ENCODE measurements at places on chromosomes 11 and 22.
A peak's percentile ranks its signal among the peaks of the same experiment; 100 is the strongest.

DNA sequence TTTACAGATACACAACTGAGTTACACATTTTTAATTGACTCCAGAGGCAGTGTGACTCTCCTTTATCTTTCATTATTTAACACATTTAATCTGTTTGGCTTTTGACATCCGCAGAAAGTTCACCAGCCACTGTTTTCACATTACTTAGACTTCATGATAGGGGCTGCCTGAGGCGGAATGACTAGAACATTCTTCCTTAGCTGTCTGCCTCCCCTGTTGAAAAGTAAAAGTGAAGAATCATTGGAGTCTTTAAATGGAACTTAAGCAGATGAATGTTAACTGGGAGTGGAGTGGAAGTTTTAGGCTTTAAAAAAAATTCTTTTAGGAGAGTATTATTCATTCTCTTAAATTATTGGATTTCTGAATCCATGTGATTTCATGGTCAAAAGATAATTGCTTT lies 229.2 kb upstream of the MTNR1B start:
- no peak for DNase-seq
- no peak overlapping the region for H3K4me3 ChIP-seq

DNA sequence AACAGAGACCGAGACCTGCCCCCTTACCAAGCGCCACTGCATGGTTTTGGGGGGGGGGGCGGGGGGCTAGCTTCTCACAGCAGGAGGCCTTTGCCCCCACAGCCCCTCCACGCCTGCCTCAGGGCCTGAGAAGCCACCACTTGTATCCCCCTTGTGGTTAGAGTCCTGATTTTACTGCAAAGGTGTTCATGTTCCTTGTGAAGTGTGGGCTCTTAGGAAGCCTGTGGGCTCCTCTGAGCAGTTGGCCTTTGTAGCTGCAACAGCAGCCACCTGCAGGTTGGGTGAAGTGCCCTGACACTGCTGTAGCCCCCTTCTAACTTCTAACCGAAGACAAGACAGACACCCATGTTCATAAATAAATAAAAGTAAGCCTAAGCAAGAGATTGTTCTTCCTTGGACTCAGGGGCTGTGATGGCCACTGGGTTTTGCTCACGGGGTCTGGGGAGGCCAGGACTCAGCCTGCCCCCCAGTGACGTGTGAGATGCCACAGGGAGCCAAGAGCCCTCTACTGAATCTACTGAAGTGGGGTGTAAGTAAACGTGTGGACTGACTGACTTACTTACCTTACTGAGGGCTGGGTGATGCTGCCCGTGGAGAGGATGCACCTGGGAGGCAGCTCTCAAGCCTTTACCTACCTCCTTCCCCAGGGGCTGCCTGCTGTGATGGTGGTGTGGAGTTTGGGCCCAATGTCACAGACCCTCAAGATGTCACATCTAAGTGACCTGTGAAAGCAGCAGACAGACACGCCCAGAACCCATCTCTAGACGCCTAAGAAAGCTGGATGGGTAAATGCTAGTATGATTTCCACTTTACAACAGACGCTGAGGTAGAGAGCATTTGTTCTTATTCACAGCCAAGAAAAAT lies 25.8 kb downstream of the USP35 start:
- DNase-seq: no peak
- no peaks in the 10 kb centered on the region for H3K4me1 ChIP-seq
- no peak overlapping the region for H3K27ac ChIP-seq
- no peaks in the 10 kb centered on the region for H3K27me3 ChIP-seq
- H3K36me3 ChIP-seq: no peaks in the 10 kb centered on the region
- no peak overlapping the region for H3K4me3 ChIP-seq

DNA sequence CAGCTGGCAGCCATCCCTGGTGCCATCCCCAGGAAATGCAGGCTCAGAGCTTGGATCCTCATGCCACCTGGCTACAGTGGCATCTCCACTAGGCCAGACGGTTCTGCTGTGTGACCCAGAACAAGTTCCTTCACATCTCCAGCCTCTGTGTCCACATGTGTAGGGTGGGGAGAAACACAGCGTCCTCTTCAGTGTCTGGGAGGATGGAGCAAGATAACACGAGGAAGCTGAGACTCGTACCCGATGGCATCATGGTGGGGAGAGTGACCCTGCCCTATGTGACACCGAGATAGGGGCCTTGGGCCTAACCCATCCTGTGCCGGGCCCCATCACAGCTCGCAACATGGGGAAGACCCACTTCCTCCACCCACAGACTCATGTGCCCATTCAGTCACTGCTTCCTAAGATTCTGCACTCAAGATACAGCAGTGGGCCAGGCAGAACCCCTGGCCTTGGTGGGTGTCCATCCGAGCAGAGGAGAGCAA lies 78.5 kb downstream of the MORC2 start:
- H3K4me3 ChIP-seq: no peak overlapping the region
- no peaks in the 10 kb centered on the region for H3K27me3 ChIP-seq
- DNase-seq: no peak
- no peak overlapping the region for H3K27ac ChIP-seq

- DNase-seq: no peak
- no peak overlapping the region for H3K27ac ChIP-seq
- no peaks in the 10 kb centered on the region for H3K36me3 ChIP-seq
These were observed 5.0 kb upstream of the MTFP1 start for GRCh38 chr22:30420347-30421125.

GRCh38 chr22:21701384-21701971 lies 34.1 kb downstream of the YPEL1 start:
- no peaks in the 10 kb centered on the region for H3K4me1 ChIP-seq
- H3K27me3 ChIP-seq: no peaks in the 10 kb centered on the region
- H3K27ac ChIP-seq: no peak overlapping the region
- no peak overlapping the region for H3K4me3 ChIP-seq
- DNase-seq: no peak

GRCh38 chr11:78699609-78700135 lies 125.0 kb upstream of the NARS2 start:
- no peaks in the 10 kb centered on the region for H3K4me1 ChIP-seq
- no peak overlapping the region for H3K4me3 ChIP-seq
- H3K36me3 ChIP-seq: no peaks in the 10 kb centered on the region
- no peaks in the 10 kb centered on the region for H3K27me3 ChIP-seq
- no peak for DNase-seq

GRCh38 chr11:48011798-48012391 lies 31.5 kb downstream of the PTPRJ start:
- H3K27ac ChIP-seq: peak overlapping the region; percentile 79
- no peak overlapping the region for H3K4me3 ChIP-seq
- H3K4me1 ChIP-seq: peaks cover 91% of the 10 kb centered on the region
- no peaks in the 10 kb centered on the region for H3K27me3 ChIP-seq

GRCh38 chr22:45754822-45755221 lies 83.2 kb downstream of the ATXN10 start:
- no peak overlapping the region for H3K27ac ChIP-seq
- no peak for DNase-seq
- H3K36me3 ChIP-seq: no peaks in the 10 kb centered on the region
- no peaks in the 10 kb centered on the region for H3K27me3 ChIP-seq
- H3K4me1 ChIP-seq: no peaks in the 10 kb centered on the region

- no peaks in the 10 kb centered on the region for H3K36me3 ChIP-seq
- H3K4me1 ChIP-seq: no peaks in the 10 kb centered on the region
- no peak for DNase-seq
- H3K27ac ChIP-seq: no peak overlapping the region
These were observed 375.7 kb downstream of the SHANK2 start for GRCh38 chr11:70876685-70877084.

DNA sequence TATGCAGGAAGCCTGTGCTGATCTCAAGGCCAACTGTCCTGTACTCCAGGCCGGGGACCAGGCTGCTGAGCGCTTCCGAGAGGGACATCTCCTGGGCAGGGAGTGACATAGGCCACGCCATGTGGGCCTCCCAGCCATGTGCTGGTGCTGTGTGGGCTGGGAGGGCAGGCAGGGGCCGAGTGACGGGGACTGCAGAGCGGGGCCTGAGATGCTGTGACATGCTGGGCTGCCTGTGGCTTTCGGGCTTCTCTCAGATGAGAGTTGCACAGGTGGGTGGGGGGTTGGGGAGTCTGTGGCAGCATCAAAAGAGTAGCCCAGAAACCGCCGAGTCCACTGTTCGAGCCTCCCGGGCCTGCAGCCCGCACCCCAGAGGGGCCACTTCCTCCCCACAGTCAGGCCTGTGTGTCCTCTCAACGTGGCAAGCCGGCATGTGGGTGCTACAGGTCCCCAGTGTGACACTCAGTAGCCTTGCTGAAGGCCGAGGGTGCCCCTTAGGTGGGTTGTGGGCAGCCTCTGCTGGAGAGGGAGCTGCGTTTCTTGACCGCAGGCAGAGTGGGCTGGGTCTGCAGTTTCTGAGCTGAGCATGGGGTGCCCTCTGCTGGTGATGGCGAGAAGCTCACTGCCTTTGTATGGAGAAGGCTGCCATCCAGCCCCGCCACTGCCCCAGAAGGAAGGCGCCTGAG lies 101.2 kb downstream of the BCR start:
- peak; percentile 86 for DNase-seq
- peaks cover 45% of the 10 kb centered on the region for H3K36me3 ChIP-seq
- H3K27me3 ChIP-seq: no peaks in the 10 kb centered on the region

GRCh38 chr11:19519353-19519752 lies 193.3 kb upstream of the NAV2 start:
- H3K4me3 ChIP-seq: no peak overlapping the region
- no peak for DNase-seq
- no peaks in the 10 kb centered on the region for H3K4me1 ChIP-seq
- H3K36me3 ChIP-seq: no peaks in the 10 kb centered on the region
- no peaks in the 10 kb centered on the region for H3K27me3 ChIP-seq

DNA sequence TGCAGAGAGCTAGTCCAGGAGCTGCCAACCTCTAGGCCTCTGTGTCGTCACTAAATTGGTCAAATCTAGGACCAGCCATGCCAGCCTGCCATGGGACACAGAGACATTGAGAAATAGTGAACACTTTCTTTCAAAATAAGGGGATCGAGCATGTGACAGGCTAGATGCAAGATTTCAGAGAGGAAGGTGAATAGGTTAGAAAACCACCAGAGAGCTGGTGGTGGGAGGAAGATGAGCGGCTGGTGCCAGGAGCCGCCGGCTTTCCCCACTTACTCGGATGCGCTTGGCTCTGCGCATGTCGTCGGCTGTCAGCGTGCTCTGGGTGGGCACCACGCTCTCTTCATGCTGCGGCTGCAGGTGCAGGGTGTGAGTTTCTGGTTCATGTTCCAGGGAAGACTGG lies 35.4 kb upstream of the NFRKB start:
- DNase-seq: no peak
- peaks cover 9% of the 10 kb centered on the region for H3K36me3 ChIP-seq
- H3K27me3 ChIP-seq: no peaks in the 10 kb centered on the region
- H3K27ac ChIP-seq: no peak overlapping the region
- H3K4me1 ChIP-seq: no peaks in the 10 kb centered on the region

- H3K4me1 ChIP-seq: peaks cover 14% of the 10 kb centered on the region
- no peaks in the 10 kb centered on the region for H3K27me3 ChIP-seq
- peak overlapping the region; percentile 28 for H3K27ac ChIP-seq
- DNase-seq: no peak
- H3K36me3 ChIP-seq: no peaks in the 10 kb centered on the region
These were observed 14.7 kb downstream of the MGAT3 start for GRCh38 chr22:39471381-39472141.

GRCh38 chr22:42368379-42369249 lies 63.6 kb downstream of the NFAM1 start:
- peaks cover 15% of the 10 kb centered on the region for H3K27me3 ChIP-seq
- H3K27ac ChIP-seq: no peak overlapping the region
- peaks cover 18% of the 10 kb centered on the region for H3K4me1 ChIP-seq
- DNase-seq: peak; percentile 6

GRCh38 chr11:1072116-1072820 lies 2.4 kb upstream of the MUC2 start:
- H3K4me1 ChIP-seq: no peaks in the 10 kb centered on the region
- no peaks in the 10 kb centered on the region for H3K27me3 ChIP-seq
- no peaks in the 10 kb centered on the region for H3K36me3 ChIP-seq
- peak; percentile 29 for DNase-seq

GRCh38 chr22:23891726-23892125 lies 2.5 kb upstream of the MIF start:
- H3K4me1 ChIP-seq: peaks cover 20% of the 10 kb centered on the region
- H3K4me3 ChIP-seq: no peak overlapping the region
- DNase-seq: no peak
- H3K27ac ChIP-seq: no peak overlapping the region

- no peak overlapping the region for H3K4me3 ChIP-seq
- DNase-seq: no peak
- no peaks in the 10 kb centered on the region for H3K27me3 ChIP-seq
- H3K4me1 ChIP-seq: no peaks in the 10 kb centered on the region
These were observed 85.2 kb upstream of the ARHGAP20 start for GRCh38 chr11:110797453-110797852.

GRCh38 chr11:73155102-73155501 lies 13.0 kb upstream of the FCHSD2 start:
- no peak for DNase-seq
- peaks cover 47% of the 10 kb centered on the region for H3K4me1 ChIP-seq
- H3K36me3 ChIP-seq: no peaks in the 10 kb centered on the region
- no peak overlapping the region for H3K4me3 ChIP-seq

DNA sequence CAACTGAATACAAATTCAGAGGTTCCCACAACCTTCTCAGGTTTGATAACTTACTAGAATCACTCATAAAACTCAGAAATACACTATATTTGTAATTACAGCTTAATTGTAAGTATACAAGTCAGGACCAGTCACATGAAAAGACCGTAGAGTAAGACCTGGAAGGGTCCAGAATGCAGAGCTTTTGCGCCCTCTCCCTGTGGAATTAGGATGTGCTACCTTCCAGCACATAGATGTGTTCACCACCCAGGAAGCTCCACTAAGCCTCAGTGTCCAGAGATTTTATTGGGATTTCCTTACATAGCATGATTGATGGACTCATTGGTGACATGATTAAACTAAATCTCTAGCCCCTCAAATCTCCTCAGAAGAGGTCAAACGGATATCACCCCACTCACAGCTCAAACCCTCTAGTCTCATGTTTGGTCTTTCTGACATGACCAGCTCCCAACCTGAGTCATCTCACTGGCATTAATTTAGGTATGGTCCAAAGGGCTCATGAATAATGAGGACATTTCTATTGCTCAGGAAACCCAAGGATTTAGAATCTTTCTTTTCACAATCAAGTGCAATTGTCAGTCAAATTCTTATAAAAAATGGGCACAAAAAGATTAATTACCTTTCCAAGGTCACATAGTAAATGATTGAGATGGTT lies 77.2 kb upstream of the UBASH3B start:
- no peak for DNase-seq
- H3K27ac ChIP-seq: no peak overlapping the region
- H3K27me3 ChIP-seq: no peaks in the 10 kb centered on the region
- no peak overlapping the region for H3K4me3 ChIP-seq

GRCh38 chr11:70440206-70440605 lies 41.9 kb downstream of the CTTN start:
- H3K36me3 ChIP-seq: no peaks in the 10 kb centered on the region
- H3K4me1 ChIP-seq: no peaks in the 10 kb centered on the region
- no peak overlapping the region for H3K4me3 ChIP-seq
- no peak for DNase-seq
- H3K27me3 ChIP-seq: no peaks in the 10 kb centered on the region
- H3K27ac ChIP-seq: no peak overlapping the region

DNA sequence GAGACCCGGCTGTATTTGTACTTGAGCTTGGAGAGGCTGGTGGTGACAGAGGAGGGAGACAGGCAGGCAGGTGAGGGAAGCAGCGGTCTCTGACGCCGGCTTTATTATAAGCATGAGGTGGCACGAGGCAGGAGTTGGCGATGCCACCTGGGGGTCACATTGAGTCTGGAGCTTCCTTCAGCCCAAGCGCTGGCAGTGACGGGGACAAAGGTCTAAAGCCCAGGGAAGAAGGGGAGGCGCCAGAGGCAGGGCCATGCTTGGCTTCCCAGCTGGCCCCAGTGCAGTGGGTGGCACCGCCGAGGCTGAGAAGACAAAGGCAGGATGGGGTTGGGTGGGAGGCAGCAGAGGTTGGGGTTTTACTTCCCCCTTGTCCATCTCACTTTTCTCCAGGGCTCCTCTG lies 4.5 kb downstream of the FXYD2 start:
- no peak overlapping the region for H3K27ac ChIP-seq
- no peaks in the 10 kb centered on the region for H3K27me3 ChIP-seq
- no peaks in the 10 kb centered on the region for H3K36me3 ChIP-seq
- no peak for DNase-seq
- no peak overlapping the region for H3K4me3 ChIP-seq
- H3K4me1 ChIP-seq: peaks cover 63% of the 10 kb centered on the region
